Adipocyte (in vitro differentiated cells): ENCODE measurements at places on chromosomes 2 and 18.
A peak's percentile ranks its signal among the peaks of the same experiment; 100 is the strongest.

- peak; percentile 73 for DNase-seq
These were observed 1500.6 kb upstream of the TMEFF2 start for GRCh38 chr2:193695367-193695766.

- DNase-seq = no peak
These were observed 186.6 kb downstream of the NEDD4L start for GRCh38 chr18:58230438-58231179.

GRCh38 chr2:128628206-128628605, 309.5 kb upstream of the HS6ST1 start:
- DNase-seq = no peak

DNA sequence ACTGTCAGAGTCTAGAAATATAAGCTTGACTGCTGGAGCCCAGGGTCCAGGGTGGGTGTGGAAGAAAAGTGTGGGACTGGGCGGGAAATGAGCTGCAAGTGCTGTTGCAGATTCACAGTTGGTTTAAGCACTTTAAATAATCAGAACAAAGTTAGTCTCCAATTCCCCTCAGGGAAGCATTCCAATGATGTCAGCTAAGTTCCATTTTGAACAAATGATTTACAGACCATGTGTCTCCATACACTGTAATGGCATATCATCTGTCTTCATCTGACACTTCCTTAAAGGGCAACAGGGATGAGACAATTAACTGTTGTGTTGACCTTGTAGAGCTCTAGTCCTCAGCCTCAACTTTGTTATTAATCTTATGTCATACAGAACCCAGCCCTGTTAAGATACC, 31.5 kb upstream of the REG3A start:
- no peak for DNase-seq

DNA sequence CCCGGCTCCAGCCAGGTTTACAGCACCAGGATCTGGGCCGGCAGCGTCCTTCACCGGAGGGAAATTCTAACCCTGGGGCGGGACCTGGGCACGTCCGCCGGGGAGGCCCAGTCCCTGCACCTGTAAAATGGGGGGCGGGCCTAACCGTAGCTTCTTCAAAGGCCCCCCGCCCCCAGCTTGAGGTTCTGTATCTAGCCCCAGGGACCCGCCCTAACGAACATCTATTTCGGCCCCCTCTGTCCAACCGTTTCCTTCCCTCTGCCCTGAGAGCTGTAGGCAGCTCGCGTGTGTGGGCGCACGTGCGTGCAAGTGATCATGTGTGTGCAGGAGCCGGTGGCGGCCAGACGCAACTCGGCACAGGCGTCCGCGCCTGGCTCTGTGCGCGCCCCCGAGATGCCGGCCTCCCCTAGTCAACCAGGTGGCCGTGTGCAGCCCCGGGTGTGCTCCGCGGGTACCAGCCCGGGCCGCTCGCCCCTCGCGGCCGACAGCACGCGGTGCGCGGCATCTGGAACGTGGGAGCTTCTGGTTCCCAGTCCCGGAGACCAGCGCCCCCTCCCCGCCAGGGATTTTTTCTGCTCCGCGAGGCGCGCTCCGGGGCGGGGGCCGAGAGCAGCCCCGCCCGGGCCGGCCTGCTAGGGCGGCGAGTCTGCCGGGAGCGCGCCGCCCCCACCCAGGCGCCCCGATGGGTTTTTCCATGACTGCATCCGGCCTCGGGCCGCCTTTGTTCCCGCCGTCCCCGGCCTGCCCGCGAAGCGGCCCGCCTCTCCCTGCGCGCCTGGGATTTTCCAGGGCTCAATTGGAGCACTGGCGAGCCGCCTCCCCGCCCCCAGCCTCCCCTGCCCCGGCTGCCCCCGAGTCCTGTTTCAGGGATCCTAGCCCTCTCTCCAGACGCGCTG, 21.2 kb downstream of the TEX44 start:
- peak; percentile 88 for DNase-seq

DNA sequence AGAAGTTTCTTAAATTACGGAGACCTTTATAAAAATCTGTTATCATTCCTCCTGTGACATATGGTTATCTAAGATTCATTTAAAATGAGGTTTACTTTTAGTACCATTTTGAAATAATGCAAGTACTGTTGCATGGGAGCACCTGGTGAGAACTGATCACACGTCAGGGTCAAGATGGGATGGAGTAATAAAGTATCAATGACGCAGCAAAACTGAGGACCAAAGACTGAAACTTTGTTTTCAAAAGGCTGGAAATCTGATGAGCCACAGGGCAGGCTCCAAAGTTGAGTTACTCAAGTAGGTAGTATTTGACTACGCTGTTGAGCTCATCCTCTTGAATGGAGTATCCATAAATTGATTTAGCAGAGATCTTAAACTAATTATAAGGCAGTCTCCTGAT, 411.9 kb upstream of the ZNF804A start:
- DNase-seq = no peak

DNA sequence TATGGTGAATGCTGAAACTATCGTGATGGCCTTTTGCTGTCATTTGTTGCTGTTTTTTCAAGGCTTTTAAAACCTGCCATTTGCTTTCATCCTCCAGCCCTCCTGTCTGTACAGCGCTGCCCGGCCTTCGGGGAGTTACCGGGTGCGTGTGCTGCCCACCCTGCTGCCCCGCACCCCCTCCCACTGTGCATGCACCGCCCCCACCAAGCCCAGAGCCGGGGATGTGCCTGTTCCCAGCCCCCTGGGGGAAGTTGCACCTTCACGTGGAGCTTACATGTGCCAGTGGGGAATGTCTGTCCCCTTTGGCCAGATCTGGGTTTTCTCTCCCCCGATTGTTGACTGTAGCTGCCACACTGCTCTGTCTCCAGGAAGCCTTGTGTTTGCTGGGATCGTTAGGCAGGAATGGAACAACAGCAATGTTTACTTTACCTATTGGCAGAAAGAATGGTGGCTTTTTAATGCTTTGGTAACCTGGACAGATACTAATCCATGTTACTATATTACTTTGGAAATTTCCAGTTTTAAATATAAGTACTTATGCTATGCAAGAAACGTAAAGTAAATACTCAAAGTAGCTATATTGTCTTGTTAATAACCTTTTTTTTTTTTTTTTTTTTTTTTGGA, 64.8 kb upstream of the RBM44 start:
- DNase-seq = no peak

DNA sequence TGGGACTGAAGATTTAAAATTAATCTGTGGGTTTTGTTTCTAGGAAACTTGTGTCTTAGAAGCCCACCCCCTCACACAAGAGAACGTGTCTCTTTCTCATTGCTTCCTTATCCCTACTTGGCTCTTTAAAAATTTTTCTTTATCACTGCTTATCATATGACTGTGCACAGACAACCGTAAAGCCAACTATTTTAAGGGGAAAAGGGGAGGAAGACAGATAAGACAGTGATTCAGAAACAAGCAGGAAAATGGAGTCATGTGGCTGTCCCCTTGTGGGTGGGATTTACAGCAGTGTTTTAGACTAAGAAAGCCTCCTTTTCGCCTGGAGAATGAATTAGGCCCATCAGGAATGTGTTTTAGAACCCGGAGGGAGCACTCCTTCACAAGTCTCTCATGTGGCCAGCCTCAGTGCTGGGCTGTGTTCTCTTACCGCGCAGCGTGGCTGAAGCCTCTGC, 17.6 kb downstream of the PRKCE start:
- DNase-seq = no peak

DNA sequence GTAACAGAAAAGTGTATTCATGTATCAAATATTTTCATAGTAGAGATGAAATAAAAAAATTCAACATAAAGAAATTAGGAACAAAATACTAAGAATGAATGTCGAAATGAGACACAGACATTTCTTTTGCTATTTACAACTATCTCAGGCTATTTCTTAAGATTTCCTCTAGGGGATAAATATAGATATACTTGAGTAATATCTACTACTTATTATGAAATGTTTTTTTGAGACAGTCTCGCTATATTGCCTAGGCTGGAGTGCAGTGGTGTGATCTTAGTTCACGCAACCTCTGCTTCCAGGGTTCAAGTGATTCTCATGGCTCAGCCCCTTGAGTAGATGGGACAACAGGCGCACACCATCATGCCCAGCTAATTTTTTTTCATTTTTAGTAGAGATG, 326.1 kb downstream of the RNF144A start:
- no peak for DNase-seq

- DNase-seq = no peak
These were observed 546.6 kb upstream of the CDH2 start for GRCh38 chr18:28723506-28723905.
